ENCODE measurements at places on chromosomes 3 and 15.

GRCh38 chr3:128435058-128435457 lies 31.6 kb downstream of the DNAJB8 start:
- DNase-seq, result no peak

DNA sequence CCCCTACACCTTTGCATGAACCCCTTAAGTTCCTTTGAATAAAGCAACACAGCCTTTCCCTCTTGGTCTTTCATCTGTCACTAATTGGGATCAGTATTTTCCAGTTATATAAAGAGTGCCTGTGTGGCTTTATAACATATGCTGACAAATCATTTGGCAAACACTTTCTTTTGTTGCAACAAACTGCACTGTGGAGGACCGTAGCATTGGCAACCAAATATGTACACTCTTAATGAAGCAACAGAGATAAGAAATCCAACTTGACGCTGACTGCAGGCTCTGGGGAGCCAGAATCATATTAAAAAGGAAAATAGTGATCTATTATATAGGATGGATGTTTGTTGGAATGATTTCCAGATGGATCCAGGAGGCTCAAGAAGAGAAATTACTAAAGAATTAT lies 120.1 kb upstream of the PRICKLE2 start:
- no peak for DNase-seq

- no peak for DNase-seq
These were observed 7.7 kb downstream of the CCDC54 start for GRCh38 chr3:107384907-107385306.

- DNase-seq, result no peak
These were observed 45.3 kb downstream of the ROPN1B start for GRCh38 chr3:126014252-126014651.

DNA sequence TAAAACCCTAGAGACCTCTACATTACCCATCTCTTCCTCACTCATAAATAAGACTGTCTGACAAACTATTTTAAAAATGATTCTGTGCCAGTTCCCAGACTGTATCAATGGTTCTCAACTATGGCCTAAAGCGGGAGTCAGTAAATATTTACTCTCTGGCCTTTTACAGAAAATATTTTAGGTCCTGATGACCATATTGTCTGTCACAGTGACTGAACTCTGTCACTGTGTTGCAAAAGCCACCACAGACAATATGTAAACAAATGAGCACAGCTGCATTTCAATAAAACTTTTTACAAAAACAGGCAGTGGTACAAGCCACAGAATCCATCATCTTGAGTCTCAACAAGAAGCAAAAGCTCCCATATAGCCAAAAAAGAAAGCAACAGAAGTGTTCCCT lies 45.4 kb downstream of the PLOD2 start:
- DNase-seq, result no peak

DNA sequence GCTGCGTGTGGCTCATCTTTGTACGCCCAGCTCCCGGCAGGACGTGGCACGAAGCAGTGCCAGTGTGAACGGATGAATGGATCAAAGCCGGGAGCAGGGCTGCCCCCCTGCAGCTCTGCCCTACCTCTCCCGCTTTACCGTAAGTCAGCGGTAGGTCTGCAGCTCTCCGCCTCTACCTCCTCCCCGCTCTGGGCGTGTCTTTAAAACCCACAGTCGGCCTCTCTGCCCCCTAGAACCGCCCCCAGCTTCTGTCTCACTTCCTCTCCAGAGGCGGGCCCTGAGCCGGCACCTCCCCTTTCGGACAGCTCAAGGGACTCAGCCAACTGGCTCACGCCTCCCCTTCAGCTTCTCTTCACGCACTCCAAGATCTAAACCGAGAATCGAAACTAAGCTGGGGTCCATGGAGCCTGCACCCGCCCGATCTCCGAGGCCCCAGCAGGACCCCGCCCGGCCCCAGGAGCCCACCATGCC lies at the start of gene PML:
Gene PML, plus strand, starts transcription at position 304 of the 471 bp plus-strand sequence. Its CDS starts 97 bp downstream, at position 401.
- peak; percentile 95 for DNase-seq

GRCh38 chr3:11820531-11821041 lies 26.1 kb downstream of the TAMM41 start:
- no peak for DNase-seq

DNA sequence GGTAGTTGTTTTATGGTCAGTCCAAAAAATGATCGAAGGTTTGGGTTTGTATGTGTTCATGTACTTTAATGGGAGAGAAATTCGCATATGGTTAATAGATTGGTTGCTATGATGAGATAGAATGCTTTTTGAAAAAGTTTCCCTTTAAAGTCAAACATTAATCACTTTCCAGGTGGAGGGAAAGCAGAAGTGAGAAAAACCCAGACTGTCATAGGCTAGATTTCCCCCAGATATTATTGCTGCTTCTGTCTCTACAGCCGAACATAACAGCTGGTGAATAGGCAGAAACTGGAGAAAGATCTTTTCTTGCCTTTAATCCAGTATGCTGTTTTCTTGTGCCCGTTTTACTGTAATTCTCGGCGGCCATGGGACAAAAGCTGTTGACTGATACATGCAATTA lies 287.6 kb downstream of the SOX2 start:
- no peak for DNase-seq

DNA sequence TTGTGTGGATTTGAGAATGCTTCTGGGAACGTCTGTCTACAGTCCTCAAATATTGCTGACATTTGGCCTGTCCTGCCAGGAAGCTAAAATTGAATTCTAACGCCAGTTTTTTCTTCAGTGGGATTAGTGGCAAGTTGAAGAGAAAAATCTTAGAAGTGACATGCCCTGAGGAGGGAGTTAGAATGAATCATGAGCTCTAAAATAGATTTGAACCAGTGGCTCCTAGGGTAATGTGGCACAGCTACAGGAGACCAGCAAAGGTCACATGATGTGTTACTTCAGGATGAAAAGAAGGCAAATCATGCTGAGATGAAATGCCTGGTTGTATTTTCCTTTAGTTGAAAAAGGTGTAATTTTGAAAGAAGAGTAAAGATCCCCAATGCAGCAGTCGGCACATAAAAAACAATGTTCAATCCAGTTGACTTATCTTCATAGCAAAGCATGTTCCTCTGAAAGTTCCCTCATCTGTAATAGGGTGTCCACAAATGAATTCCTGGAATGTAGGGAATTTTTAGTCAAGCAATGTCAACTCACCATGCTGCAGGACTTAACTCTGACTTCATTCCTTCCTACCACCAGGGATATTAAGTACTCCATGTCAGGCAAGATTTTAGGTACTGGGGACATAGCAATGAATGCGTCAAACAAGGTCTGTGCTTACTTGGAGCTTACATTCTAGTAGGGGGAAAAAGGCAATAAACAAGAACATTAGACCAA lies 171.6 kb downstream of the CADPS start:
- DNase-seq, result no peak

DNA sequence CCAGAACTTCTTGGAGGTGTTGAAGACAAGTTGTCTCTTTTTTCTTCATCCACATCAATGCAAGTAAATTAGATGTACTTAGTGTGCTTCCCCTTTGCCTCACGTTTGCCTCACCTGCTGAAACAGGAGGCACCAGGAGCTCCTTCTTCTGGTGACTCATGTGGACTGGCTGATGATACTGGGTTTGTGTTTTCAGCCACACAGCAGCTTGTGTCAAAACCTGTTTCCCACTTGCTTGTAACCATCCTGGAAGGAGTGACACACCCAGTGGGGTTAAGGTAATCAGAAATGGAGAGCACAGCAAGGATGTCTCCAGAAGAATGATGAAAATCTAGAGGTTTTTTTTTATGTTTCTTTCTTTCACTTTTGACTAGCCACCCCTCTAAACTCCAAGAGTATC lies 143.3 kb upstream of the RBMS3 start:
- no peak for DNase-seq

GRCh38 chr15:48582452-48583247 lies 62.9 kb downstream of the FBN1 start:
- DNase-seq, result no peak

DNA sequence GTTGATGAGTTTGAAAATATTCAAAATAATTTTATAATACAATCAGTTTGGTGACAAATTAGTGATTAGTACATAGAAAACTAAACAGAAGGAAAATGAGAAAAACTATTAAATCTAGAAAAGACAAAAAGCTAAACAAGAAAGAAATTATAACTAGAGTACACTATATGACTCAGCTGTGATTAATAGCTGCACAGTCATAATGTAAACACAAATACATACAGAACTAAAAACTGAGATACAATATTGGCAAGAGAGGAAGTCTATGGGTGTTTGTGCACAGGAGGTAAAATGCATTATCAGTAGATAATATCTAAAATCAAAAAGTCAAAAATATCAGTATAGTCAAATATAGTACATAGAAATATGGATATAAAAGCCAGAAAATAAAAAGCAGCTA lies 80.7 kb upstream of the PCSK6 start:
- no peak for DNase-seq

DNA sequence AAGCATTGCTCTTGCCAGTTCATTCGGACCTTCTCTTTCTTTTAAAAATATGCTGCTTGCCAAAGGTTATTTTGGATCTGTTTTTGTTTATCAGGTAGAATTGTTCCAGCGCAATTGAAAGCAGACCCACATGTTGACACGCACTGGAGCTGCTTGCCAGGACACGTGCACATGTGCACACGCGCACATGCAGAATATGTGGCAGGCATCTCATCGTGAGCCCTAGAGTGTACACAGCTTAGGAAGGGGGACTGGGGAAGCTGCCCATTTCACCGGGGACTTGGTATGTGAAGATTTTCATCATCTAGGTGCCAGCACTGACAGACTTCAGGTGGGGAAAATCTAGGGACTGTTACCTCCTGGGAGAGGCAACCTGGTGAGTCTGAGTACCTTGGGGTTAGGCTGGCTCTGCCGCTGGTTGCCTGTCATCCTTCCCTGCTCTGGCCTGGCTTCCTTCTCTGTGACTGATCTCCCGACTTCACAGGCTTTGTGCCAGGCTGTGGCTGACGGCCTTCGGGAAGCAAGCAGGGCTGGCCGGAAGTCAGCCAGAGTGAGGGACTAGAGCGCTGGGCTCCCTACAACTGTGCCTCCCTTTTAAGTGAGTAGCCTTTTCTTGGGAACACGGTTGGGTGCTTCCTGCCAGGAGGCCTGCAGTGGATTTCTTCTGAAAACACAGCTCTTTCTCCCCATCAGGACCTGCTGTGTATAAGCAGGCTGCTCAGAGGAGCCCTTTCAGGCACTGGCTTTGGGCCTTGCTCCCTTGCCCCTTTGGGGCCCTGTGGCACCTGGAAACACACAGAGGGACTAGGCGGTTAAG lies 129.3 kb downstream of the EEFSEC start:
- DNase-seq, result peak; percentile 40

DNA sequence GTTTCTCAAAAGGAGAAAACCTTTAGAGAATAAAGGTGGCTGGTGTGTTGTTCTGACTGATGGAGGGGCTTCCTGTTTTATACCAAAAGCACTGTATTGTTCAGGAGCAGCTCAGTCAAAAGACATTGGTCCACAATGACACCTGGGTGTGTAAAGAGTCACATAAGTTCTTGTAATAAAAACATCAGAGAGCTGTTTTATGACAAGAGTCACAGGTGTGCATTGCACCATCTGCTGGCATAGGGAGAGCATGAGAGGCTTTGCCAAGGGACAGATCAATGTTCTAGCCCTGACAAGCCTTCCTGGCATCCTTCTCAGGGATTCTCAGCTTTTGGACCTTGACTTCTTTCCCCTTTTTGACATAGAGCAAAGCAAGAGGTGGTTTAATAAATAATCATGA lies 20.4 kb downstream of the ARPP21 start:
- DNase-seq, result no peak

DNA sequence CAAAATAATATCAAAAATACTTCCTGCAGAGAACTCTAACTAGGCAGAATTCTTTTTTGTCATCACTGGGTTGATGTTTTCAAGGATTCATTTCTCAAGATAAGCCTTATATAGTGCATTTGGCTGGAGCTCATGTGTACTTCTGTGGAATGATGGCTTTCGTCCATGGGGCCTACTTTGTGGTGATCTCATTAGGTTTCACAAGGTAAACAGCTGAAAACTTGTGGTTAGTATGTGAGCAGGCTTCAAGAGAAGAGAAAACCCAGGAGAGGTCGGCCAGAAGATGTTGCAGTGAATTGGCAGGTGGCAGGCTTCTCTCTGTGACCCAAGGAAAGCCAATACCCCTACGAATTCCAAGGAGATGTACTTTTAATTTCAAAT lies 121.4 kb upstream of the PHLDB2 start:
- DNase-seq, result no peak

DNA sequence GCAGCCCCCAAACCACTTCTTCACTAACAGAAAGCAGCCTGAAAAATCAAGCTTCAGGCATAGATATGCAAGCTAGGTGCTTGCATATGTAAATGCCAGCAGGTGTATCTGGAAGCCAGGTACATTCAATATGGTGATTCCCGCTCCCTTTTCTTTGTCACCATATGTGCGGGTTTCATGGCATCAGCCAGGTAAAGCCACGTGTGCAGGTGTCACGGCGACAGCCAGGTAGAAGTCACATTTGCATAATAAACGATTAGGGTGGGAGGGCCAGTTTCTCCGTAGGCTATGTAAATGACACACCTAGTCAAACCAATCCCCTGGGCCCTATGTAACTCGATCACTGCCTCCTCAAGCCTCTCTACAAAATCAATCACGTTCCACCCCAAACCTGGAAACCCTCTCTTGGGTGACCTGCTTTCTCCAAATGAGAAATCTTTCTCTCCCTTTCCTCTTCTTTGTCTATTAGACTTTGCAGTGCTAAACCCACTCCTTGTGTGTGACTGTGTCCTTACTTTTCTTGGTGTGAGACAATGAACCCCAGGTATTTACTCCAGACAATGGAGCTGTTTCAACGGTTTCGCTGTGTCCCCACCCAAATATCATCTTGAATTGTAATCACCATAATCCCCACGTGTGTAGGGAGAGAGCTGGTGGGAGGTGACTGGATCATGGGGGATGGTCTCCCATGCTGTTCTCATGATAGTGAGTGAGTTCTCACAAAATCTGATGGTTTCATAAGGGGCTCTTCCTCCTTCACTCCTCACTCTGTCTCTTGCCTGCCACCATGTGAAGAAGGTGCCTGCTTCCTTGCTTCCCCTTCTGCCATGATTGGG lies 44.6 kb downstream of the ONECUT1 start:
- no peak for DNase-seq

DNA sequence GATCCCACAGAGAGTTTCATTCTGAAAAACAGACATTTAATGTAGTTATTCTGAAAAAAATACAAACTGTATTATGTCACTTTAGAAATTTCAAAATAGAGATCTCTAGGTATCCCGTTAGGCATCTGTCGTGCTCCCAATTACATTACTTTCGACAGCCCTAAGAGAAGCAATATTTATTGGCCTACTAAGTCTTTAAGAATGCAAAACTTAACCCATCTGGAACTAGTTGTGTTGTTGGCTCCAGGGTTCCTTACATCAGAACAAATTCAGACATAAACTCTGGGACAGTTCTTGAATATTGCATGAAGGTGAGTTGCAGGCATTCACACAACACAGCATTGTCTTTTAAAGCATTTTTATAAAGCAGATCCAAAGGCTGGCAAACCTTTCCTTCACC lies 498.4 kb downstream of the FHIT start:
- DNase-seq, result no peak

GRCh38 chr15:73944161-73945129 lies 18.2 kb downstream of the LOXL1 start:
- no peak for DNase-seq

GRCh38 chr15:48693484-48693883 lies 48.0 kb upstream of the FBN1 start:
- no peak for DNase-seq

- no peak for DNase-seq
These were observed 3.1 kb downstream of the MPI start for GRCh38 chr15:74892931-74893330.

GRCh38 chr3:54900838-54901591 lies 26.8 kb downstream of the LRTM1 start:
- no peak for DNase-seq

GRCh38 chr3:13273604-13274105 lies 146.5 kb downstream of the NUP210 start:
- no peak for DNase-seq

GRCh38 chr3:76826861-76827260 lies 213.0 kb upstream of the ROBO2 start:
- DNase-seq, result no peak

- DNase-seq, result peak; percentile 57
These were observed 61.4 kb downstream of the TUSC7 start for GRCh38 chr3:116770815-116771450.
